ENCODE measurements at places on chromosomes 6 and 20.

DNA sequence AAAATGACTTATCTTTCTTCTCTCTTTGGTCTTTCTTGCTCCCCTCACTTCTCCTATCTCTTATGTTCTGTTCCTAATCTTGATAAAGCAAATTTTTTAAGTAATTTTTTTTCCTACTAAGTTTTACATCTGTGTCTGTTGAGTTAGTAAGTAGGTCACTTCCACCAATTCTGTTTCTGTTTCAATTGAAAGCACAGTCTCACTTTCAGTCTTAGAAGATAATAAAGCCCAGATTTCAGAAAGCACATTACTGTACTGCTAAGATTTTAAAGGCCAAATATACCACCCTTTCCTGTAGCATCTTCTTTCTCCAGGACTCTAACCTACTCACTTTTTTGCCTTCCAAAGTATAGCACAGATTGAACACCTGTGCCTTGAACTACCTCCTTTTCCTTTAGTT is 866.1 kb upstream of the ADGRB3 start:
- no peak for DNase-seq

GRCh38 chr6:137811121-137811915 is 55.7 kb upstream of the TNFAIP3 start:
- DNase-seq, result no peak

DNA sequence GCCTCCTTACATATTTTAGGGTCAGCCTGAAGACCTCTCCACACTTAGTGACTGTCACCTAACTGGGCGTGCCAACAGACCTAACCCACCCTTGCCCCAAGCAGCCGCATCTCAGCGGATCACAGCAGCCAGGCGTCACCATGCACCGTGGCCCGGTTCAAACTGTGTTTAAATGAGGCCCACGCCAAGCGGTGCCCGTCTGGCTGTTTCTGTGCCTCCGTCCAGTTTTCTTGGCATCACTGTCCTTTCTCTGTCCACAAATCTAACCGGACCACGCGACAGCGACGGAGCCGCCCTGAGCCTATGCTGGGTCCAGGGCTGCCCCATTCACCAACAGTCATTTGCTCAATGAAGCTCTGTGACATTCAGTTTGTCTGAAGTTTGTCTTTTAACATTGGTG is 393.3 kb downstream of the THBS2 start:
- no peak for DNase-seq

GRCh38 chr6:35795453-35796071 is 1.6 kb downstream of the CLPS start:
- DNase-seq, result no peak

DNA sequence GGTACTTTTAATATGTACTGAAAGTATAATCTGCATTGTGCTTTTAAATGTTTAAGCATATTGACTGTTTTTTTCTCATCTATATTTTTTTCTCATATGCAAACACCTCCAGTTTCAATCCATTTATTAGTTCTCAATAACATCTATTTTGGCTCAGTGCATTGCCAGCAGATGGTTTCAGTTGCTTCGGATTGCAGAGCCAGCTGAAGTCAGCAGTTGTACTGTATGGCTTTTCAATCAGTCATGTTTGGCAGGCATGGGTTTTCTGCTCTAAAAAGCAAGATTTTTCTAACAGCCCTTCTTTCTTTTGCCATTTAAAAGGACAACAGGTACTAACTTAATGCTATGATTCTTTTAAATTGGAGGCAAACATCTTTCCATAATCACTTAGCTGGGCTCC is 121.2 kb downstream of the CD109 start:
- no peak for DNase-seq

GRCh38 chr20:39378776-39379175 is 416.6 kb downstream of the DHX35 start:
- DNase-seq, result no peak

DNA sequence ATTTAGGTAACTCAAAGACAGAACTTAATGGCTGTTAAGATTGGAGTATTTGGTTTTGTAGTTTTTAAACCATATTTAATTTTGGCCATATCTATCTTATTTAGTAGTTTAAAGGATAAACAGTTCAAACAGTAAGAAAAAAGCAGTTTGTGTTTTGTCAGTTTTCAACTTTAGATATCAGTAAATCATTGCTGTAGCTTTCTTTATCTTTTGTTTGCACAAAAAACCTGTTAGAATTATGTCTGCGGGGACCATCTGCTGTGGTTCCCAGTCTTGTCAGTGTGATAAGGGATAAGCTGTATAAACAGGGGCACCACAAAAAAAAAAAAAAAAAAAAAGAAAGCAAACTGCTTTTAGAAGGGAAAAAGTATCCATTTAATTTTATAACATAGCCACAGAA is 40.9 kb downstream of the CDKAL1 start:
- no peak for DNase-seq

- no peak for DNase-seq
These were observed 627.6 kb downstream of the MMUT start for GRCh38 chr6:48835421-48835958.

DNA sequence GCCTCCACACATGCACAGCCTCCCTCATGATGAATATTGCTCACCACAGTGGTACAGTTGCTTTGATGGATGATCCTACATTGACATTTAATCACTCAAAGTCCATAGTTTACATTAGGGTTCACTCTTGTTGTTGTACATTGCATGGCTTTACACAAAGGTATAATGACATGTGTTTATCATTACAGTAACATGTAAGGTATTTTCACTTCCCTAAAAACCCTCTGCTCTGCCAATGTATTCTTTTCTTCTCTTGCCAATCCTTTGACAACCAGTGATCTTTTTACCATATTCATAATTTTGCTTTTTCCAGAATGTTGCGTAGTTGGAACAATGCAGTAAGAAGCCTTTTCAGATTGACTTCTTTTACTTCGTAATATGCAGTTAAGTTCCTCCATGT is 166.6 kb upstream of the KHDRBS2 start:
- DNase-seq, result no peak

- DNase-seq, result no peak
These were observed 18.8 kb downstream of the TOP1 start for GRCh38 chr20:41047279-41047974.

All from NCI-H510A (cell line).